Activated CD4-positive, alpha-beta T cell treated with anti-CD3 and anti-CD28 coated beads for 1 hour (primary cell): ENCODE measurements at places on chromosomes 12 and 14.
A peak's percentile ranks its signal among the peaks of the same experiment; 100 is the strongest.

DNA sequence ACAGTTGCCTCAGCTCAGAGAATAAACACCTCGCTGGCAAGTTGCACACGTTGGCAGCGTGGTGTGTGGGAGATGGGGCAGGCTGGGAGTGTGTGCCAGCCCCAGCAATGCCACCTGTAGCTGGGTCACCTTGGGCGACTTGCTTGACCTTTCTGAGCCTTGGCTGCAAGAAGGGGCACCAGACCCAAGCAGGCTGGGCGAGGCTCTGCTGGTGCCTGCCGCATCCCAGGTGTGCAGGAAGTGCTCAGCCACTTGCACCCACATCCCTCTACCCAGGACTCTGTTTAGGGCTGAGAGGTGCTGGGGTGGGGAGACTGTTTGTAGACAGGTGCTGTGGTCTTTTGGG, 629 bp downstream of the FAM181A start:
- DNase-seq, result no peak

DNA sequence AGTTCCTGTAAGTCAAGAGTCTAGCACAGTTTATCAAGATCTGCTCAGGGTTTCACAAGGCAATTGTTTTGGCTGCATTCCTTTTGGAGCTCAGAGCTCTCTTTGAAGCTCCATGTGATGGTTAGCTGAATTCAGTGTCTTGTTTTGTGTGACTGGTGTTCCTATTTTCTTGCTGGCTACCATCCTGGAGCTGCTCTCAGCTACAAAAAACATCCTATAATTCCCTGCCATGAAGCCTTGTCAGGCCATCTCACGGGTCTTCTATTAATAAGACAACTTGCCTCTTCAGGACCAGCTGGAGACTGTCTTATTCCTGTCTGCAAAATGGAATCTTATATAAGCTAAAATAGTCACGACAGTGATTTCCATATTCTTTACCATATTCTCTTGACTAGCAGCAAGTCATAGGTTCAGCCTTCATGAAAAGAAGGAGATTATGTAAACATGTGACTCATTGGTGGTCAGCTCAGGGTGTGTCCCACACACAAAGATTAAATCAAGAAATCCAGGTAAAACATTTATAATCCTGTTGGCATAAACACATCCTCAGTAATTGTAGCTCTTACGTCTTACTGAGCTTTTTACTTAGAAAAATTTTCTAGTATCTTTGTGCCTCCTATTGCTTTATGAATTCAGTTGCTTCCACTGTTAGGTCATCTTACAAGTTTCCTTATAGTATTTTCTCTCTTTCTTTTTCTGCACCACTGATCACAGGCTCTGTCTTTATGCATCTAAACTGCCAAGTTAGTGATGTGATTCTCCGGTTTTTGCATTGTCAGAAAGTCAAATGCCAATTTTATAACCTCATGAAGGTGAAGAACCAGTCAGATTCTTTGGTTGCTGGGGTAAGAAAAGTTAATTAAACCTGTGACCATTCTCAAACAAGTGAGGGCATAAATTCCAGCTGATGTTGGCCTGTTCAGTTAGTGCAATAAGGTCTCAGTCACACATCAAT, 378.5 kb upstream of the MGAT4C start:
- DNase-seq, result no peak

- DNase-seq, result no peak
Measured at GRCh38 chr12:72523754-72524153, 251.6 kb downstream of the TRHDE start.

DNA sequence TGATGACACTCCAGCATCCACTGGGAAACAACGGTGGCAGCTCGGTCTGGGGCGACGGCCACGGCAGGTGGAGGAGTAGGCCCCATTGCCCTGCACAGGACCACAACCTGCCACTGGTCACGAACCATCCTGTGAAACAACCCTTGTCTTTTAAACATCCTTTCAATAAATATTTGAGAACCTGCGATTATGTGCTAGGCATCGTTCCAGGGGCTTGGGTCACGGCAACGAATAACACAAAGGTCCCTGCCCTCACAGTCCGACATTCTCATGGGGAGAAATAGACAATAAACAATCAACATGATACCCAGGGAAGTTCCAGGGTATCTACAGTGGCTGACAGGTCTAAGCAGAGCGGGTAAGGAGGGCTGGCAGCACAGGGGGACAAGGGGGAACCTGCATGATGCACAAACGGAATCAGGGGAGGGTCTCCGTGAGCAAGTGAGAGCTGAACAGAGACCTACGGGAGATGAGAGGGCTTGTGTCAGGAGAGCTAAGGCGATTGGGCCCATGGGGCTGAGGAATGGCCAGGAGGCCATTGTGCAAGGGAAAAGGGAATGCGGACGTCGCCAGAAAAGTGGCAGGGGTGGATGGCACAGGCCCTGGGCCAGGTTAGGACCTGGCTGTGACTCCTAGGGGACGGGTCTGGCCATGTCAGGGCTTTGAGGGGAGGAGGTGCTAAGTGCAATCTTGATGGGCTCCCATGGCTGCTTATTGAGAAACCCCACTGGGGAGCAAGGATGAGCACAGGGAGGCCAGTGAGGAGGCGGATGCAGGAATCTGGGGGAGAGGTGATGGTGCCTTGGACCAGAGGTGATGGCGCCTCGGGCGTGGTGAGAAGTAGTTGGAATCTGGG, 9.7 kb downstream of the SCARB1 start:
- DNase-seq, result no peak

GRCh38 chr12:127113945-127114344, 1153.0 kb upstream of the TMEM132C start:
- no peak for DNase-seq

DNA sequence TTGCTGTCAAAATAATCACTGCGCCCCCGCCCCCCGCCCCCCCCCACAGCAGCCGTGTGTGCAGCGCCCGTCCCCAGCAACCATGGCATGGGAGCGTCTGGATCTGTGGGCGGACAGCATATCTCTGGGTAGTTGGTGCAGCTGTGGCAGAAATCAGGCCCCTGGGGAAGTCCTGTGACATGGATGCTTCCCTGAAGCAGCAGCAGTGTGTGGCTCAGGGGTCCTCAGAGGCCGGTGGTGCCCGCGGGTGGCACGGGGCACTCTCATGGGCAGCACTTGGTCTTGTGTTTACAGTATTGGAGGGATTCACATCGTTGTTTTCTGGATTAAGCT, 19.2 kb downstream of the XRCC3 start:
- no peak for DNase-seq

DNA sequence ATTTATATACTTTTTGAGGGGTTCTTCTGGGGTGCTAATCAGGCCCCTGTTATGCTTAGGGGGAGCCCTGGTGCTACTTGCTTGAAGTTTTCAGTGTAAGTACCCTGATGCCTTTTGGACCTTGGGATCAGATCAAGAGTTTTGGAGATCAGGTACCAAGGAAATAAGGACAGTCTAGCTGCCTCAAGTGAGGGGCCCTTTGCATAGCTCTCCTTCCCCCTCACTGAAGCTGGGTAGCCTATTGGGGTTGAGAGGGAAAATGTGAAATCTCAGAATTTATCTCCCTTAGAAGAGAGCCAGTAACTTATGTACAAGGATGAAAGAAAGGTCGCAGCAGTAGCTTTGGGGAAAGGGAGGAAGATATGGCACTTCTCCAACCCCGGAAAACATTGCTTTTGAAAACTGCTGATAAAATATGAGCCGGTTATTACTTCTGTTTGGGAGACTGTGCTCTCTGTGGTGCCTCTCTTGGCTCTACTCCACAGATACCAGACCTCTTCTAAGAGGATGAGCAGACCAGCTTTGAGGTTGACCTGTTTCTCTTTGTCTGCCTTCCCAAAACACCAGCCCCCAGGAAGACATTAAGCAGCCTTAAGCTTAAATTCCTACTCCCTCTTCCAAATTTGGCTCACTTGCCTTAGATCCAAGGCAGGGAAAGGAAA, 8.8 kb upstream of the AMHR2 start:
- DNase-seq, result no peak

DNA sequence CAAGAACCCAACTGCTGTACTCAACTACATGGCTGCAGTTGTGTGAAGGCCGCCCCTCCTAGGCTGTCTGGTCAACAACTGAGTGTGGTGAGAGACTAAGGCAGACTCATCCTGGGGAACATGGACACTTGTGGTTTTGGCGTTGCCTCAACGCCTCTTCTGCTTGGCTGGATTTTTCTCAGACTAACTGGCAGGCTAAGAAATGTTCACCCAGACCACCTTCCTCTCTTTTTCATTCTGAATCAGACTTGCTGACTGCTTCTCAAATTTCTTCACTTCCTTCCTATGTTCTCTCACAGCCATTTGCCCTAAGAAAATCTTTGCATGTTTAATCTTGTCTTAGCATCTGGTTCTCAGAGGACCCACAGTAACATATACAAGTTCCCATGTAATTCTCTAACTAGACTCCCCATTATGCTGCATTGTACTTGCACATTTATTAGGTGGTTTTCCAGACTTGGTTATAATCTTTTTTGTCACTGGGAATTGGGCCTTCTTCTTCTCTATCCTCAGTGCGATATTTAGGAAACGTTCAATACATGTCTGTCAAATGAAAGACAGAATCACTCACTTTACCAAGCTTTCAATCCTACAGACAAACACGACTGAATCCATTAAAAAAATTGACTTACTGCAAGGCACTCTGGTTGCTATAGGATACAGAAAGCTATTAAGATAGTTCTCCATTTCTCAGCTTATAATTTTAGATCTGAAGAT, 327.6 kb downstream of the CCER1 start:
- no peak for DNase-seq

- no peak for DNase-seq
Measured at GRCh38 chr14:26400373-26400772, 197.5 kb downstream of the NOVA1 start.

DNA sequence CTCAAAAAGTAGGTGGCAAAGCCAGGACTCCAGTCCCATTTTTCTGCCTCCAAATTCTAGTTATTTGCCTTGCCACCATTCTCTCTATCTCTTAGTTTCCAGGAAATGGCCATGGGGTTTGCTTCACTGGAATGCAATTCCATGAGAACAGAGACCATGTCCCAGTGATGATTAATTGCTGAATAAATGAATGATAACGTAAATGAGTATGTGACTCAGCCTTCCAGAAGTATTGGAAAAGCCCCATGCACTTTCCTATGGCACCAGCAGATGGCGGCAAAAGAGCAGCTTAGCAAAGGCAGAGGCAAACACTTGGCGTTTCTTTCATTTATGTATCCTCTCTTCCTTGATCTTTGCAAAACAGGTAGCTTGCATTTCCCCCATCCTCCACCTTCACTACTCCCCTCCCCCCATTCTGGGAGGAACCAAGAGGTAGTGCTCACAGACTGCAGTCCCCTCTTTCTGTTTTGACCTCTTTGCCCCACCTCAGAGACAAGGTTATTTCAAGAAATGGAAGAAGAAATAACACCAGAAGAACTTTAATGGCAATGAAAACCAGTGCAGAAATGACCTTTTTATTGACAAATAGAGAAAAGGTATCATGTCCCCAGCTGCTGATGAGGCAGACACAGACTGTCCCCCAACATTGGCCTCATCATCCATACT, 21.3 kb downstream of the TBX3 start:
- peak; percentile 34 for DNase-seq

DNA sequence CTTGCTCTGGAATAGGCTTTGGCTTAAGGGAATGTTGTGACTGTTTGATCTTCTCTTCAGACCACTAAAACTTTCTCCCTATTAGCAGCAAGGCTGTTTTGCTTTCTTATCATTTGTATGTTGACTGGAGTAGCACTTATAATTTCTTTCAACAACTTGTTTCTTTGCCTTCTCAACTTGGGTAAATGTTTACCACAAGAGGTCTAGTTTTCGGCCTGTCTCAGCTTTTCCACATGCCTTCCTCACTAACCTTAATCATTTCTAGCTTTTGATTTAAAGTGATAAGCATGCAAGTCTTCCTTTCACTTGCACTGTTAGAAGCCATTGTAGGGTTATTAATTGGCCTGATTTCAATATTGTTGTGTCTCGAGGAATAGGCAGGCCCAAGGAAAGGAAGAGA, 126.7 kb upstream of the AEBP2 start:
- no peak for DNase-seq

DNA sequence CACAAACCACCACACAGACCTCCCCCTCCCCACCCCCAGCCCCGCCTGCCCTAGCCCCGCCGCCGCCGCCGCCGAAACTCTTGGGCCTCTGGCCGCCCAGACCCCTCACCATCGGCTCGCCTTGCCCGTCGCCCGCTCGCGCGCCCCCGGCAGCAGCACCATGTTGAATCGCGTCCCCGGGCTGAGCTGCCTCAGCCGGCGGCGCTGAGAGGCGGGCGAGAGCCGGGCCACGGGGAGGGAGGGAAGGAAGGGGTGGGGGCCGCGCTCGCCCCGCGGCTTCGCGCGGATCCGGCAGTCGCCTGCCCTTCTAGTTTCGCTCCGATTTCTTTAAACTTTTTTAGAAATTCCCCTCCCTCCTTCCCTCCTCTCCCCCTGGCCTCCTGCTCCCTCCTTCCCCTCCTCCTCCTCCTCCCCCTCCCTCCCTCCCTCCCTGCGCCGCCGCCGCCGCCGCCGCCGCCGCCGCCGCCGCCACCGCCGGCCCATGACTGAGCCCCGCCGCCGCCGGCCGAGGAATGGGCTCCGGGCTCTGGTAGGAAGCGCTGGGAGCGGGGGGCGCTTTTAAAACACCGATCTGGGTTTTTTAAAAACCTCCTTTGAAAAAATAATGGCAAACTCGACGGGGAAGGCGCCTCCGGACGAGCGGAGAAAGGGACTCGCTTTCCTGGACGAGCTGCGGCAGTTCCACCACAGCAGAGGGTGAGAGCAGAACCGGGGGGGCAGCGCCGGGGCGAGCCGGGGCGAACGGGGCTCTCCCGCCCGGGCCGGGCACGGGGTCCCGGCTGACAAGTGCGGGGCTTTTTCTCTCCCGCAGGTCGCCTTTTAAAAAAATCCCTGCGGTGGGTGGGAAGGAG, at the start of gene ARID2:
ARID2 (plus strand) TSS at position 474 of the 851 bp plus-strand sequence; CDS start at position 605, 131 bp downstream.
- peak; percentile 50 for DNase-seq

- no peak for DNase-seq
Measured at GRCh38 chr12:97169889-97170567, 263.0 kb downstream of the NEDD1 start.

GRCh38 chr12:108616941-108617858, 16.5 kb downstream of the SELPLG start:
- DNase-seq, result peak; percentile 60

GRCh38 chr12:19908830-19909229, 459.5 kb upstream of the PDE3A start:
- DNase-seq, result no peak

- no peak for DNase-seq
Measured at GRCh38 chr12:50699940-50700339, 64.0 kb upstream of the ATF1 start.

DNA sequence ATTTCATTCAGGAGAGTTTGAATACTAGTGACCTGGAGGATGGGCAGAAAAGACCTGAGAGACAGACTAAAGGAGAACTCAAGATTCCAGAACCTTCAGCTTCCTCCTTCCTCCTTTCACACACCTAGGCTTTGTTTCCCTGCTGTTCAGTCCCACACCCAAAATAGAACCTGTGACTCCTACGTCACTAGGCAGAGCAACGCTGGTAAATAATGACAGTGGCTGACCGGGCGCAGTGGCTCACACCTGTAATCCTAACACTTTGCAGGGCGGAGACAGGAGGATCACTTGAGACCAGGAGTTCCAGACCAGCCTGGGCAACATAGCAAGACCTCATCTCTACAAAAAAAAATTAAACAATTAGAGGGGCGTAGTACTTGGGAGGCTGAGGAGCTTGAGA, 166.4 kb upstream of the FKBP4 start:
- no peak for DNase-seq
